ENCODE measurements at places on chromosomes 2 and 18.

DNA sequence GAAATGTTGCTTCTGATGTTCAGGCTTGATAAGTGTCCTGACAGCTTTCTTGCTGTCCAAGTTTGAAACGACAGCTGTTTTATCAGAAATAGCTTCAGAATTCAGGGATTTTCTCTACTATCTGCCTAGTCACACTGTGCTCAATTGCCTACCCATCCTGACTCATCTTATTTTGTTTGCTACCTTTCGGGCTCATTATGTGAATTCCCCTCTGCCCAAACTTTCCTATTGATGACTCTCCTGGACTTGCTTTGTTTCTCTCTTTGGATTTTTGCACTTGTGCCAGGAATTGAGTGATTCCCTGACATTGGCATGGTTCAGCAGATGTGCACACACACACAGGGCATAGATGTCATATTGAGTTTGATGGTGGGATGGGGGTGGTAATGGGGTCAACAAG is 1052.6 kb upstream of the PIK3C3 start:
- no peak for DNase-seq

- no peak for DNase-seq
Observed at GRCh38 chr2:203327582-203327900, 653 bp upstream of the ABI2 start.

- no peak for DNase-seq
Observed at GRCh38 chr18:59150236-59150635, 10.6 kb downstream of the SEC11C start.

DNA sequence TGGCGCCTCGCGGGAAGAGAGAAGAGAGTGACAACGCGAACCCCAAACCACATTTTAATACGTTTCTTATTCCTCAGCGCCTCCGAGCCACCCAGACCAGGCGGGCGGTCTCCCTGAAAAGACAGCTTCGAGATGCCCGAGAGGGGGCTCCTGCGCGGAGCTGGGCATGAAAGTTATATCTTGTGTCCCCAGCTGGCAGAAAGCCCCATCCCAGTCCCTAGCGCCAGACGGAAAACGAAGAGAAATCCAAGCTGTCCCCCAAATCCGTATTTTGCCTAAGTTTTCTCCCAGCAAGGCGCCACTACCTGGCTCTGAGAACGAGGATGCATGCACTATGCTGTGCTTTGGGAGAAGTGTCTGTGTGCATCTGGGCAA is 797 bp downstream of the NXPH2 start:
- no peak for DNase-seq

DNA sequence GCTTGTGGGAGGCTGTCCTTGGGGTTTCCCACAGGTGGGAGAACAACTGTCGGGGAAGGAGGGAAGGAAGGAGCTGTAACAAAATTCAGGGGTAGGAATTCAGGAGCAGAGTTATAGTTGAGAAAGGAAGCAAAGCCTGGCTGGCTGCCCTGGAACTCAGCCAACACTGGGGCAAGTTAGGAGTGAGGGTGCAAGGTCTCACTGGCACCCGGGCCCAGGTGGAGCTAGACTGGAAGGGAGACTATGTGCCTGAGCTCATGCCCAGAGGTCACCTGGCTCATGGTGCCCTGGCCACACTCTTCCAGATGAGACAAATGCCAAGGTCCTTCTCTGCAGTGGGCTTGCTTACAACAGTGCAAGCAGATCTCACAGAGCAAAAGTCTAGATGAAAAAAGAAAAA is 75.6 kb upstream of the ARHGAP28 start:
- DNase-seq, result no peak

DNA sequence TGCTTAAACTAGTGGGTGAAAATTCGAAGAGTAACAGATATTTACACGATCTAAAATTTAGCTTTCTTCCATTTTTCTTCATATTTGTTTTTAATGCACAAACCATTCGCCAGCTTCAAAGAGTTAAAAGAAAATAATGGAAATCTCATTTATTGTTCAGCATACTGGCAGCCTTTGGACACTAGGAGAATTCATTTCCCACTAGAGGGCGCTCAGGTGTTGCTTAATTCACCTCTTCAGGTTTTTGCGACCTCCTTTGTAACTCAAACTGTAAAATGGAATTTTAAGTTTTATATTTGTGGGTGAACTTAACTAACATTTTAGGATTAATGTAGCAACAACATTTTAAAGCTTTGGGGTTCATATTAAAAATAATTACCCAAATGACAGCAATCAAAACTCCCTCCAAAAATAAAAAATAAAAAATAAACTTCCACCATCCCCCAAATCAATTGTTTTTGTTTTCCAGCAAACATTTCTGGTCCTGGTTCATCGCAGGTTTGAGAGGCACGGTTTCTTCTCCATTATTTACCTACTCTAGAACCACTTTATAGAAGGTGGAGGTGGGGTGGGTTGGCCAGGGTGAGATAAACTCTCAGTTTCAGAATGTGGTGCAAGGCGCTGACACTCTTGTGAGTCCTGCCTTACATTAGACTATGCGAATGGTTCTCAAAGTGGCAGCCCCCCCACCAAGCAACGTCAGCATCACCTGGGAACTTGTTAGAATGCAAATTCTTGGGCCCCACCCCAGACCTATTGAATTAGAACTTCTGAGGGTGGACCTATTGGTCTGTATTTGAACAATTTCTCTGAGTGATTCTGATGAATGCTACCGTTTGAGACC is 24.7 kb upstream of the PNPT1 start:
- DNase-seq, result no peak

DNA sequence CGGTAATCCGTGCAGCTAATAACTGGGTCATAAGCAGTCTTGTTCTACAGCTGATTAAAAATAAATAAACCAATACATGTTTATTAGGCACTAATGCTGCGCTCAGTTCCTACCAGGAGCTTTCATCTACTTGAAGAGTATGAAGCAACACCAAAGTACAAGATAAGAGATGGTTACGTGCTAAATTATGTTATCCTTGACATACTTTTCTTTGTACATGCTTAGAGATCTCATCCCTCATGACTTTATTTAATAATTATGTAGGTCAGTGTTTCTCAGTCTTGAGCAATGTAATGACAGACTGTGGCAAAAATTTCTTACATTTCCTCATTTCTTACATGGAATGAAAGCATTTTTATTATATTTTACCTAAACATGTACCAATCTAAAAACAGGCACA is 54.6 kb upstream of the COBLL1 start:
- no peak for DNase-seq

GRCh38 chr18:61225336-61225735 is 107.9 kb upstream of the CDH20 start:
- DNase-seq, result no peak

- DNase-seq, result no peak
Observed at GRCh38 chr18:48361801-48362200, 47.4 kb downstream of the ZBTB7C start.

- no peak for DNase-seq
Observed at GRCh38 chr2:199977984-199978415, 22.6 kb downstream of the MAIP1 start.

GRCh38 chr2:160054984-160055725 is 7.3 kb downstream of the PLA2R1 start:
- DNase-seq, result peak; percentile 53

GRCh38 chr18:36717422-36718110 is 111.2 kb downstream of the TPGS2 start:
- no peak for DNase-seq

GRCh38 chr2:85423525-85423924 is 5.0 kb downstream of the SH2D6 start:
- no peak for DNase-seq

GRCh38 chr2:202918860-202919259 is 6.8 kb downstream of the CARF start:
- no peak for DNase-seq

GRCh38 chr2:55518841-55519165 is 715 bp upstream of the CFAP36 start:
- DNase-seq, result no peak

GRCh38 chr2:140257692-140258300 is 1477.6 kb upstream of the NXPH2 start:
- DNase-seq, result no peak

DNA sequence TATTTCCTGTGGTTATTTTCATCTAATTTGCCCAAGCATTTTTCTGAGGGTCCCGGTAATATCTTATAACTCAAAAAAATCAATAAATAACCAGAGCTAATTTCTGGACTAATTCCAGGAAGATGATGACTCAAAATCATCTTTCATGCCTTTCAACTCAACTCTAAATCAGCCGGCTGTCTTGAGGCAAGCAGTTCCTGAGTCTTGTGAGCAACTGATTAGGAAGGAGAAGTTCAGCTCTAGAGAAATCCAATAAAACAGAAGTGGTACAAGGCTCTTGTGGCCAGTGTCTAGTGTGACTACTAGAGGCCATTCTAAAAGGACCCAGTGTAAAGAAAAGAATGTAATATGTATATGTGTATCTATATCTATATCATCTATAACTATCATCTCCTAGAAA is 890.4 kb downstream of the TRIB2 start:
- no peak for DNase-seq
